ENCODE measurements at places on chromosomes 6 and 20.

DNA sequence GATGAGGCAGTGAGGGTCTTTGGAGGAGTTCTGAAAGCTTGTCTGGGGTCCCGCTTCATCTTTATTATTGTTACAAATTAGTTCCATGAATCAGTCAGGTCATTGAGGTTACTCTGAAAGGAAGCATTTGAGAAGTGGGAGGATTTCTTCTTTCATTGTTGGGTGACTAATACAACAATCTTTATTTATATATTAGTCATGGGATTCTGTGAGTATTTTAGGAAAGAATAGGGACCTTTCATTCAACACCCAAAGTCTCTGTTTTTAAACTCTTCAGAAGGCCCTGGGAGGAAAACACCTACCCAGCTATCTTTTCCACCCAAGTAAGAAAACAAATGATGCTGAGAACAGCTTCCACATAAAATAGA, 98.3 kb downstream of the SOD2 start:
- DNase-seq, result no peak

GRCh38 chr20:32385541-32385940, 27.4 kb downstream of the ASXL1 start:
- DNase-seq, result no peak

GRCh38 chr6:143222801-143223231, 162.1 kb downstream of the AIG1 start:
- DNase-seq, result no peak

DNA sequence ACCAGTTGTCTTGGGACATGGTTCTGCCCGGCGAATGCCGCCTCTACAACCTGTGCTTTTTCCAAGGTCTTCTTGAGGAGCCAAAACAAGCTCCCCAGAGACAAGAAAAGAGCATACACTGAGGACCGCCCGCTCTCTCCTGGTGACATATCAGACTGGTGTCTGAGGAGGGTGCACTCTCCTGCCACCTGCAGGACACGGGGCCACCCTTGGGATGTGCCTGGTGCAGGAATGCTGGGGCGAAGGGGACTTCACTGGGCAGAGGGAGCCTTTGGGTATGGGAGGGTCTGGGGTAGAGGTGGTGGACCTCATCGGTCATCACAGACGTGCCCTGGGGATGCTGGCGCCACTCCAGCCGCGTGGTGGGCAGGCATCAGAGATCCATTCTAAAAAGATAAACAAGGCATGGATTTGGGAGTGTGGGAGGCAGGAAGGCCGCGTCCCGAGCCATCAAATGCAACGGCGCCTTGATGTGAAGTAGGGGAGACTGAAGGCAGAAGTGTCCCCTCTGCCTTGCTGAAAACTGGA, 163.3 kb downstream of the CD83 start:
- no peak for DNase-seq

- DNase-seq, result no peak
These were observed 209.1 kb upstream of the CDYL start for GRCh38 chr6:4567141-4567540.

- DNase-seq, result no peak
These were observed 226.8 kb downstream of the TMEM242 start for GRCh38 chr6:157096522-157096921.

DNA sequence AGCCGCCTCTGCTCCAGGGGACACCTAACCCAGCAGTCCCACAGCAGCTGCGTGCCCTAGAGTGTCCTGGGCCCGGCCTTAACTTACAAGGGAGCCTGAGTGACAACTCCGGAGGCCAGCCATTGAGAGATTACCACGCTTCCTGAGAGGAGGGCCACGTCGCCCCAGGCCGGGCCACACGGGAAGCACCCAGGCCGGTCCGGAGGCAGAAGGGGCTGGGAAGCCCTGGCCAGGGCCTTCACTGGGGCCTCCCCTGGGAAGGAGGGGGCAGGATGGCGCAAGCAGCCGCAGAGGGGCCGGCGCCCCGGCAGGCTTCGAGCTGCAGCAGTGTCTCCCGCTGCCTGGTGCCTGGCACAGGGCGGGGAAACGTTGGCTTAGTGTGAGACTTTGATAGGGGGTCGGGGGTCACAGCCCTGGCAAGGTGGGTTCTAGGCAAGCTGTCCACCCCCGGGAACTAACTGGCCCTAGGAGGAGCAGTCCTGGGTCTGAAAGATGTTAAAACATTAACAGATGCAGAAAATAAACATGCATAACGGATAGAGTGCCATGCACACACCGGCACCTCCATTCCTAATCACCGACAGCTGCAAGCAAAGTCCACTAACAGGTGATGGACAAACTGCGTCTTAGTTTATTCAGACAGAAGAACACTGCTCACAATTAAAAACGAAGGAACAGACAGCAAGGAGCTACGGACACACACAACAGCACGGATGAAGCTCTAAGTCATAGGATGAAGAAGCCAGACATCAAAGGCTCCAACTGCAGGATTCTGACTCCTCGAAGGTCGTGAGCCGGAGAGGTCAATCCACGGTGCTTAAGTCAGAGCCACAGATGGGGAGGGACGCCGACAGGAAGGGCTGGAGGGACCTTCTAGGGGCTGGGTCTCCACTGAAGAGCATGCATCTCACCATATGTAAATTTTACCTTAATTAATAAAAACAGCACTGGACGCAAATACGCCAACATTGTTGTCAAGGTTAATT, 17.4 kb downstream of the CHRNA4 start:
- DNase-seq, result no peak

DNA sequence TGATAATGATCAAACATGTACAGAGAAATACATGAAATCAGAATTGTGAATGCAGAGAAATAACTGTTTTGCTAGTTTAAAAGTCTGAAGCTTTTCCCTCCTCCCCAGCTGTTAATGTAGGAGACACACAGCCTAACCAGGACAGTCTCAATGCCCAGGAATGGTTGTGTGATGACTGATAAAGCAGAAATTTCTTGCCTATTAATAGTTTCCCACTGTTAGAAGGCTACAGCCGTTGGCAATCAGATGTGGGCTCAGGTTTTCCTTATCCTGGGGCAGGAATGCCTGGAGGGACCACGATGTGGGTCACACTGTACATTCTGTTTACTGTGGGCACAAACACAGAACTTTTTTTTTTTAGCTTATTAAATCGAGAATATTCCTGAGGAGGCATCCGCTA, 1.9 kb downstream of the PPP1R3D start:
- DNase-seq, result no peak

DNA sequence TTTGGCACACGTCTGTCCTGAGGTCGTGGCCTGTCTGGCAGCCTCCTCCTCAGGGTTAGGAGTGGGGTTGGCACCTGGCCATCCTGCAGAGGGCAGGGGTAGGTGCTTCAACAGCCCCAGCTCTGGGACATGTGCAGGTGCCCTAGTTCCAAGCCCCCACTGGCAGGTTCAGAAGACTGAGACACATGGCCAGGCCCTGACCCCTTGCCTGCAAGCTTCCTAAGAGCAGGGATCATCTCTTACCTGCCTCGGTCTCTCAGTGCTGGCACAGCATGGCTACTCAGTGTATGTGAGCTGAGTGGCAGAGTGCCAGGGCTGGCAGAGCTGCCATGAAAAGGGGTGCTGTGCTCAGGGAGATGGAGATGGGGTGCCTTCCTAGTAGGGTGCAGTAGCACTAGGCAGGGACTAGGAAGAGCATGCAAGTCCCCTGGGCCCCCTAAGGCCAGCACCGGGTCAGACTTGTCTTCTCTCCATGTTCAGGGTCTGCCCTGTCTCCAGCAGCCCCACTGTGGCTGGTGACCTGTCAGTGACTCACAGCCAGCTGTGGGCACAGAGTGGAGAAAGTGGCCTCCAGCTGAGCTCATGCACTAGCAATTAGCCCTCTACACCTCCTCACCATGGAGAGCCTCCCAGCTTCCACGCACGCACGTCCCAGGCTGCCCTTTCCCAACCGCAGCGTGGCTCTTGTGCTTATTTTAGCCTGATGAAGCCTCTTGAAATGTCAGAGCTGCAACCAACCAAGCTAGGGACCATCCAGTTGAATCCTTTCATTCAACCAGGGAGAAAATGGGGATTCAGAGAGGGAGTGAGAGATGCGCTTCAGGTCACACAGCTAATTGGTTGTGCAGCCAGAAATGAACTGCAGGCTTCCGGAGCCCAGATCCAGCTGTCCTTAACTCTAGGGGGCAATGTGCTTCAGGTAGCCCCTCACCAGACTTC, 116.6 kb downstream of the MRPL14 start:
- no peak for DNase-seq

DNA sequence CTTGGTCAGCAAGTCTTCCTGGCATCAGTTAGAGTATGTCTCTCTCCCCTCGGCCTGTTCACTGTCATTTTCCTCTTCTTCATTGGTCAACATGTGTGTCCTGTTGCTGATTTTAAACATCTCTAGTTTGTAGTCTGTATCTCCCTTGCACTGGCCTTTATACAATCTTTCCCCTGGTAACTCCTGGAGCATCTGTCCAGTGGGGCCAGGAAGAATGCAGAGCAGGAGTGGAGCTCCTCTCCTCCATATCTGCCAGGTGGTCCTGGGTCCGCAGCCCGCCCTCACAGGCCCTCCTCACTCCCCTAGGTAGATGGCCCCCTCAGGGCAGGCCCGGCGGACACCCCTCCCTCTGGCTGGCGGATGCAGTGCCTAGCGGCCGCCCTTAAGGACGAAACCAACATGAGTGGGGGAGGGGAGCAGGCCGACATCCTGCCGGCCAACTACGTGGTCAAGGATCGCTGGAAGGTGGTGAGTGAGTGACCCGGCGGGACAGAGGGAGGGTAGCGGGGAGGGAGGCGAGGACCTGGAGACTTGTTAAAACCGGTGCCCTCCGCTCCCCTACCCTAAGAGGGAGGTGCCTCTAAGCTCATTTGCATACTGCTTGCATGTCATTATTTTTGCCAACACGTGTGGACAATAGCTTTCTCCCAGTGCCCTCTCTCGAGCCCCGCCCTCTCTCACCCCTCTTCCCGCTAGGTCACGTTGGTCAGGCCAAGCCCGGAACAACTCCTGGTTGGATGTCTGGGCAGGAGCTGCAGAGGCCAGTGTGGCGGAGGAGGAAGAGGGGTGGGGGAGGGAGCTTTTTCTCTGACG, 3.2 kb downstream of the TTBK1 start:
- DNase-seq, result peak; percentile 82

DNA sequence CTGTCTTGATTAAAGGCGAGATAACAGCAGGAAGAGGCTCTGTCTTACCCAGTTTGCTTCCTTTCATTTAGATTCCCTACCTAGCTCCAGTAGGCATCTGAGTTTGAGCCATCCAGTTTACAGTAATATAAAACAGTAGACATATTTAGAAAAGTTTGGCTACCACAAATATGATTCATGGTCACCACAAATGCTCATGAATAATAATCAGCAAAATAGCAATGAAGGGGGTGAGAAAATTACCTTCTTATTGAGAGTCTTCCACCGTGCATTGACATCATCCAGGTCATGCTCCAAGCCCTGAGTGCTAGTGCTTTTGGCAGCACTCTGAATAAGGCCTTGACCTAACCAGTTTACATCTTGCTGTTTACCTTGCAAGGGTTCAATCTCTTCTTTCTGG, 106.2 kb downstream of the DST start:
- no peak for DNase-seq

DNA sequence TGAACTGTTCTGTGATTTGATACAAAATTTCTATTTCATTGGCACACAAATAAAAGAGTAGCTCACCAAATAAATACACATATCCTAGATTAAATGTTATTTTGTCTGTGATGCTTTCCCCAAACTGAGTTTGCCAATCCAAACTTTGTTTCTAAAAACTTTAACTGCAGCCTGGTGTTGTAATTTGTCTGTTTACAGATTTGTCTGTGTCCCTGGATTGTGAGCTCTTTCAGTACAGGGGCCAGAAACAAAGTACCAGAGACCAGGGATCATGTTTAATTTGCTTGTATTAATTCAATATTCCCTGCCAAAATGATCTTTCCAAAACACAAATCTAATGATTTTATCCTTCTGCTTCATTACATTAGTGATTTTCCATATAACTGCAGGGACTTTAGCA, 1044.6 kb upstream of the GJE1 start:
- no peak for DNase-seq

GRCh38 chr20:38219006-38219950, 41.3 kb downstream of the KIAA1755 start:
- no peak for DNase-seq

- DNase-seq, result no peak
These were observed 66.4 kb downstream of the POPDC3 start for GRCh38 chr6:105113422-105113821.

DNA sequence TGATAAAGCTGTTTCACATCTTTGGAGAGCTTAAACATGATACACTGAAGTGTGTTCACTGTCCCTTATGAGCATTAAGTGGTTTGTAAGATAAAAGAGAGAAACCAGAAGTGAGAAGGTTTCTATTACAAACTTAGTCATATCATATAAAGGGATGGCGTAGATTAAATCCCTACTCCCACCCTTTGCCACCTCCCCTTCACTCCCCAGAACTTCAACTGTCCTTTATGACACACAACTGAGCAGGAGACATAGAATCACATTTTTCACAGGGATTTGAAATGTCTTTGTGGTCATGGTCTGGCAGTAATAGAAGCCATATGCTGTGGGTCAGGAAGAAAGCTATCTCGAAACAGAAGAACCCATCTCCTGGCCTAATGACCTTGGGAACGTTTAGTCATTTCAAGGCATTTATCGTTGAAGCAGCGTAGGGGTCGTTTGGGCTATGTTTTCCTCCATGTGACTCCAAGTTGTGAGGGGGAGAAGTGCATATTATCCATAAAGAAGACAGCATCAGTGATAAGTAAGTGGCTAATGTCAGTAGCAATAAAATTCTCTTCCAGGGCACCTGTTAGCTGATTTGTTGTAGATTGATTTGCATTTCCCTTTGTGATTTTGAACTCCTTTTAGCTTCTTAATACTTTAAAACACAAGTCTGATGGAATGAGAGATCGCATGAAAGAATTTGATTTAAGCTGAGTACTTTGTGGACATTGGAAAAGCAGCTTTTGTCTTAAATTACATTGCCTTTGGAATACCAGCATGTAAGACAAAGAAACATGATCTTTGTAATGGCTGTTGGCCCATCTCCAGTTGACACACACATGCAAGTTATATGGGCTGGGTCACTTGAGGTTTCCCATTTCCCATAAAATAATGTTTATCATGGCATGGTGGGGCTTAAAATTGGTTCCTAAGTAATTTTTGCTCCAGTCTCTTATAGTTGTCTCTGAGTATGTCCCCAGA, 501.5 kb upstream of the FLRT3 start:
- DNase-seq, result no peak

DNA sequence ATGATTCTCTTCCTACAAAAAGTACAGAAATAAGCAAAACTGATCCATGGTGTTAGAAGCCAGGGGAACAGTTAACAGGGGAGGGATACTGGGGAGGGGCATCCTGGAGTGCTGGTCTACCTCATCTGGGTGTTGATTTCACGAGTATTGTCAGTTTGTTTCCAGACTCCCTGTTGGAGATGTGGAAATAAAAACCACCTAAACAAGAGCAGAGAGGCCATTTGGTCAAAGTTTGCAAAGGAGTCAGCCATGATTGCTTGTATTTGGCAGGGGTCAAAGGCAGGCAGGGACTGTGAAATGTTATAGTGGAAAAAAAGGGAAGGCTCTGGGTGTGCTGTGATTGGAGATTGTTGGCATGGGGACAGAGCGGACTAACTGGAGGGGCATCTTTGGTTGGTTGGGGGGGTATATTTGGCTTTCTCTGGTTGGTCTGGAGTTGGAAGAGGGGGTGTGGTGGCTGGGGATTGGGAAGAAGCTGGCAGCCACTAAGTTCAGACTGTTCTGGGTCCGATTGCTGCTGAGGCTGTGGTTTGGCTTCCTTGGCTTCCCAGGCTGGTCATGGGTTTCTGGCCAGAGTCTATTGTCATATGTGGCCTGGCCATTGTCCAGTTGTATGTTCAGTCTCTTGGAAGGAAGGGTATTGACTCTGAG, 14.9 kb upstream of the PANK2 start:
- DNase-seq, result no peak
